ENCODE measurements at places on chromosomes 6 and 20.

GRCh38 chr6:31794294-31794865, 1.2 kb downstream of the VARS1 start:
- no peak for DNase-seq

GRCh38 chr20:4174909-4175308, 159.6 kb upstream of the RNF24 start:
- no peak for DNase-seq

- no peak for DNase-seq
These were observed 317.8 kb downstream of the CENPW start for GRCh38 chr6:126657561-126658175.

- DNase-seq = no peak
These were observed 72.6 kb upstream of the PLEKHG1 start for GRCh38 chr6:150527100-150527499.

DNA sequence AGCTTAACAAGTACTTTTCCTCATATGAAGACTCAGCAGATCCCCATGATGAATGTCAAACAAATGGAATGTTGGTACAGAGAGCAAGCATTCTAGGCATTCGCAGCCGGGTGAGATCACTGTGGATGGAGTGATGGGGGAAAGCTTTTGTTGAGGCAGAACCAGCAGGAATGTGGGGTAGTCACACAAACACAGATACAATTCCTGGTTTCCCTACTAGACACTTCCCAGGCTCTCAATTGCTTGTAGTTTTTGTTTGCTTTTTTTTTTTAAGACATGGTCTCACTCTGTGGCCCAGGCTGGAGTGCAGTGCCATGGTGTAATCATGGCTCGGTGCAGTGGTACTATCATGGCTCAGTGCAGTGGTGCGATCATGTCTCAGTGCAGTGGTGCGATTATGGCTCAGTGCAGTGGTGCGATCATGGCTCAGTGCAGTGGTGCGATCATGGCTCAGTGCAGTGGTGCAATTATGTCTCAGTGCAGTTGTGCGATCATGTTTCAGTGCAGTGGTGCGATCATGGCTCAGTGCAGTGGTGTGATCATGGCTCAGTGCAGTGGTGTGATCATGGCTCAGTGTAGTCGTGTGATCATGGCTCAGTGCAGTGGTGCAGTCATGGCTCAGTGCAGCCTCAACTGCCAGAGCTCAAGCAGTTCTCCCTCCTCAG, 15.4 kb upstream of the IER3 start:
- no peak for DNase-seq

DNA sequence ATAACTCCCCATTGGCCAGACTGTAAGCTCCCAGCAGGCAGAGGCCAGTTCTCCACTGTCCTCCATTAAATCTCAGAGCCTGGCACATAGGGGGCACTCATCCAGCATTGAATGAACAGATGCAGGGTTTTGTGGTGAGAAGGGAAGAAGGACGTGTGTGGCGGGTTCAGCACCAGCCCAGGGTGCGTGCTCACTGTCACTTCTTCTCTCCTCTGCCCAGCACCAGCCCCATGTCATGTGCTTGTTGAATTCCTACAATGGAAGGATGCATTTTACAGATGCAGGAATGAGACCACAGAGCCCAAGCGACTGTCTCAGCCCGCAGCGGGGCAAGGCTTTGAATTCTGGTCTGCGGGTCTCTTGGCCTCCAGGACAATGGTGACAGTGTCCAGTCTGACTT, 149.9 kb downstream of the CEBPB start:
- DNase-seq = no peak

- no peak for DNase-seq
These were observed 125.2 kb downstream of the KIF6 start for GRCh38 chr6:39599973-39600372.
